ENCODE measurements at places on chromosomes 16 and 17.

- no peak for DNase-seq
Measured at GRCh38 chr17:40760105-40761016, 5.2 kb upstream of the KRT25 start.

- no peak for DNase-seq
Measured at GRCh38 chr17:76388966-76389888, 4.8 kb downstream of the SPHK1 start.

GRCh38 chr17:60151355-60151754 lies 1.6 kb downstream of the CA4 start:
- DNase-seq, result peak; percentile 45

DNA sequence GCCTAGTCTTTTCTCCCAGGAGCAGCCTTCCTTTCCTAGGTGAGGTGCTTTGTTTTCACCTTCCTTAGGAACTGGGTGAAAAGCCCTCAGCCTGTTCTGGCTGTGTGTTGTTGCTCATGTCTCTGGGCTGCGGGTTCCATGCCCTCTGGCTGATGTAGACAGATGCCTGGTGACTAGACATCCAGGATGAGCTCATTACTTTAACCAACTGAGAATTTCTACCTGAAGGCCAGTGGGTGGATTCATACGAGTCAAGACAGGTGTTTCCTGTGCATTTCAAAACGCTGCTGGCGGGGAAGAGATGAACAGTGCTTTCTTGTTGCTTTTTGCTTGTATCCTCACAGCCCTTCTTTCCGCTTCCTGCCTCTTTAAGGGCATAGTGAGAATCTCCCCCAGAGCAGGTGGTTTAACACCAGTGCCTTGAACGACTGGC lies 22.3 kb downstream of the SAP30BP start:
- peak; percentile 64 for DNase-seq

DNA sequence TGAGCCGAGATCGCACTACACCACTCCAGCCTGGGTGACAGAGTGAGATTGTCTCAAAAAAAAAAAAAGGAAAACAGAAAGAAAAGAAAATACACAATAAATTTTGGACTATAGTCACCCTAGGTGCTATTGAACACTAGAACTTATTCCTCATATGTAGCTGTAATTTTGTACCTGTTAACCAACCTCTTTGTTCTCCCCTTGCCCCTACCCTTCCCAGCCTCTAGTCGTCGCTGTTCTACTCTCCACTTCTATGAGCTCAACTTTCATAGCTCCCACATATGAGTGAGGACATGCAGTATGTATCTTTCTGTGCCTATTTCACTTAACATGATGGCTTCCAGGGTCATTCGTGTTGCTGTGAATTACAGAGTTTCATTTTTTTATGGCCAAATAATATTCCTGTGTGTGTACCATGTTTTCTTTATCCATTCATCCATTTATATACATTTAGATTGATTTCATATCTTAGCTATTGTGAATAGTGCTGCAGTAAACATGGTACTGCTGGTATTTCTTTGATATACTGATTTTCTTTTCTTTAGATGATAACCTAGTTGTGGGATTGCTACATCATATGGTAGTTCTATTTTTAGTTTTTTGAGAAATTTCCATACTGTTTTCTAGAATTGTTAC lies 28.3 kb downstream of the VPS35L start:
- DNase-seq, result peak; percentile 28

- DNase-seq, result no peak
Measured at GRCh38 chr17:74842599-74843351, 16.9 kb downstream of the GRIN2C start.

GRCh38 chr17:19291646-19292376 lies 54.6 kb downstream of the EPN2 start:
- DNase-seq, result no peak

DNA sequence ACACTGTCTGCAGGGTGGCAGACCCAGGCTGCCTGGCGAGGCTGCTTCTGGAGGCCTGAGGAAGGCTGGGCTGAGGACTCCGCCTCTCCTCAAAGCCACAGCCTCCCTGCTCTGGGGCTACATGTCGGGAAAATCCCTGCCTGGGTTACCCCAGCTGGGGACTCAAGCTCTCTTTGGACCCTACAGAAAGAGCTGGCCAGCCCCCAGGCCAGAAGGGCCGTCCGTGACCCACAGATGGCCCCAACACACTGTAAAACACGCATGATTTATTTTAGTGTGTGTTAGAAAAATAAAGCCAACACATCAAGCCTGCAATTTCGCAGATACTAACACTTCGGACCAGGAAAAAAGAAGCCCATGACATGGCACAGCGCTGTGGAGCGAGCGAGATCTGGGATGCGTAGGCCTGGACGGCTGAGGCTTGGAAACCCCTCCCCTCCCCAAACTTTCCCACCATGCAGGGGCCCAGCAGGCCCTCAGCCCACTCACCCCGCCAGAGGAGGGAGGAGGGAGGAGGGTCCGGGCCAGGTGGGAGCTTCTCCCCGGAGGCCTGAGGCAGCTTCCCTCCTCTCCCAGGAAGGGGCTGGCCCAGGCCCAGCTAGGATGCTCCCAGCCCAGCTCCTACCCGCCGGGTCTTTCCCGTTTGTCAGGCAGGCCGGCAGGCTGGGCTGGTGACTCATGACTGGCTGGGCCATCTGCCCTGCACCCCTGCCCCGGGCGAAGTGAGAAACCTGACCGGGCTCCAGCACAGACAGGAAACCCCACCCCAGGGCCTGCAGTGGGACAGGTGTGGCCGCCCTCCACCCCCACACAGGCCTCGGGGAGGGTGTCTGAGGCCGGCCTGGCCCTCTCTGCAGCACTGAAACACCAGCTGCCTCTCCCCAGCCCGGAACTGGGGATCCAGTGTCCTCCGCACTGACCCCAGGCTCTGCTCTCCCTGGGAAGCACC lies 34.1 kb upstream of the SLC38A10 start:
- DNase-seq, result no peak

GRCh38 chr17:4485676-4486646 lies 12.7 kb upstream of the SPNS2 start:
- DNase-seq, result peak; percentile 68

GRCh38 chr16:58938811-58939210 lies 204.7 kb upstream of the GOT2 start:
- no peak for DNase-seq

- no peak for DNase-seq
Measured at GRCh38 chr17:45063198-45063597, 2.1 kb downstream of the NMT1 start.

- no peak for DNase-seq
Measured at GRCh38 chr17:66474806-66475497, 172.5 kb downstream of the PRKCA start.

GRCh38 chr16:83206426-83206825 lies 579.7 kb downstream of the CDH13 start:
- no peak for DNase-seq

Measured in activated CD4-positive, alpha-beta T cell treated with anti-CD3 and anti-CD28 coated beads for 48 hours (primary cell).